ENCODE measurements at places on chromosomes 6 and 20.

DNA sequence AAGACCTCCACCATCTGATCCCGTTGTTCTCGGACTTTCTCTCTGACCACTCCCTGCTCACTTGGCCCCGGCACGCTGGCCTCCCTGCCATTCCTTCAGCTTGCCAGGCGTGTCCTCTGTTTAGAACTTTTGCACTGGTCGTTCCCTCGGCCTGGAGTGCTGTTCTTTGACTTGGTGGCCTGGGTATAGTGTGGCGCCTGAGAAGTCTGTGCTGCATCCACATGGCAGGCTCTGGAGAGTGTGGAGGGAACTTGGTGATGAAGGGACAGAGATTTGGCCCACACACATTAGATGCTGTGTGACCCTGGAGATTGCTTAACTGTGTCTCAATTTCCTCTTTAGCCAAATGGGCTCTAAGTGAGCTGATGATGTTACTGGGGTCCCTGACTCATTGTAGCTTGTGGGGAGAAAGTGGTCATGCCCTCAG is 13.0 kb upstream of the TGM2 start:
- DNase-seq = no peak

DNA sequence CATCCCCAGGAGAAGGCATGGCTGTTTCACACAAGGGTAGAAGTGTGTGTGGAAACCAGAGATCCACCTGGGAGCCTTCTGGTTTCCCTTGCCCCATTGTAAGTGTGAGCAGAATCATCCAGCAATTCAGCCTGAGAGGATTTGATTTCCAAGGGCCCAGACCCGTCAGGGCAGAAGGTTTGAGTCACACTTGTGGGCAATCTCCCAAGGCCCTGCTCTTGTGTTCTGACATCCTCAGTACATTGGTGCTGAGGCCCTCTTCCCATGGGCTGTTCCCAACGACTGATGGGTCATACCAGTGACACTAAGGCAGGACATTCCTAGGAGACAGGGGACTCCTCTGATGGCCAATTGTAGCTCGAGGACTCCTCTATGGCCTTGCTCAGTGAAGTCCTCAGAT is 58.2 kb upstream of the POLR1H start:
- no peak for DNase-seq

- DNase-seq = no peak
Observed at GRCh38 chr6:40399888-40400457, 187.2 kb downstream of the LRFN2 start.

GRCh38 chr6:1013656-1014430 is 298.1 kb upstream of the FOXQ1 start:
- no peak for DNase-seq

GRCh38 chr6:30554962-30555815 is 1.1 kb downstream of the GNL1 start:
- peak; percentile 39 for DNase-seq

DNA sequence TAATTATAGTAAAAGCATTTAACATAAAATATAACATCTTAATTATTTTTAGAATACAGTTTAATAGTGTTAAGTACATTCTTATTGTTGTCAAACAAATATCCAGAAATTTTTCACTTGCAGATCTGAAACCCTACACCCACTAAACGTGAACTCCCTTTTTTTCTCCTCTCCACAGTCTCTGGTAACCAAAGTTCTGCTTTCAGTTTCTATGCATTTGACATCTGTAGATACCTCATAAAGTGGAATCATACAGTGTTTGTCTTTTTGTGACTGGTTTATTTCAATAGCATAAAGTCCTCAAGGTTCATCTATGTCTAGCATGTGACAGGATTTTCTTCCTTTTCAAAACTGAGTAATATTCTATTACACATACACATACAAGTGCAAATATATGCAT is 286.3 kb downstream of the BTBD3 start:
- no peak for DNase-seq

DNA sequence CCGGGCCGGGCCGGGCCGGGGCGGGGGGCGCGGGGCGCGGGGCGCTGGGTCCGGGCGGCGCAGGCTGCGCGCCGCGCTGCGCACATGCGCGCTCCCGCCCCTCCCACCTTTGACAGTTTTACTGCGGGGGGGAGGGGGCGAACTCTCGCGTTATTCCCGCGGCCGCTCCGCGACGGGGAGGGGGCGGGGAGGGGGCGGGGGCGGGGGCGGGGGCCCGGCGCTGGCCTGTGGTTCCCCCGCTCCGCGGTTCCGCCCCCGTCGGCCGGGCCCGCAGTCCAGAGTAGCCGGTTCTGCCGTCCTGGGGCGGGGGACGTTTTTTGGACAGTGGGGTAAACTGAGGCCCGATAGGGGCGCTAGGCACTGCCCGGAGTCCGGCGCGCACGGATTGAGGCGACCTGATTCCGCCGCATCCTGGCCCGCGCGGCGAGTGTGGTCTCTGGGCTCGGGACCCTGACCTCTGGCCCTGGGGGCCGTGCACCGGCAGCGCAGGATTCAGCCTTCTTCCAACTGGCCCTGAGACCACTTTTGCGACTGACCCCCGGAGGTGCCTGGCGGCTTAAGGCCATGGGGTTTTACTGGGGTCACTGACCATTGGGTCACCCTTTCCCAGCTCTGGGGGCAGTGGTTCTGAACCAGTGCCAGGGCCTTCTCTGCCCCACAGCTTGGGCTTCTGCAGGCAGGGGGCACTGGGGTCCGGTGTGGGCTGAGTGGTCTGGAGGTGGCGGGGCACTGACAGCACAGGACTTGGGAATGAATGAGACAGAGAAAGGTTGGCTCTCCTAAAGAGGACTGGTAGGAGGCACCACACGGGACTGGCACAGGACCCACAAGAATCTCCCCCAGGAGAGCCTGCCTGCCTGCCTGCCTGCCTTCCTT is at the start of gene ZNF512B:
TSS of gene ZNF512B (minus strand) at position 93 of the 876 bp plus-strand sequence. CDS start 1,980 bp downstream, outside the sequence.
- DNase-seq = peak; percentile 79

DNA sequence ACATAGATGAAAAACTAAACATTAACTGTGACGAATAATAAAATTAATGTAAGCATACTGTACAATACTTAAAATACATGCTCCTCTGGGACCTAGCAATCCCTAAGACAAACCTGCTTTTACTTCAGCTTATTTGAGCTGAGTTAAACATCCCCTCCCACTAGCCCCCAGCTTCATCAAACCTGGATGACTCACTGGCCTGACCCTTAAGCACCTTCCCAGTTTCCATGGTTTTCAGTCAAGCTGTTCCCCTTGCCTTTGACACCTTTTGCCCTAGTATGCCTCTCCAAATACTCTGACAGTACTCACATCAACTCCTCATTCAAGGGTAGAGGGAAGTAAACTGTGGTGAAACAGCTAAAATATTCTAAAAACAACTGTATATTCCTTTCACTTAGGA is 4.2 kb downstream of the ELOVL4 start:
- DNase-seq = no peak

DNA sequence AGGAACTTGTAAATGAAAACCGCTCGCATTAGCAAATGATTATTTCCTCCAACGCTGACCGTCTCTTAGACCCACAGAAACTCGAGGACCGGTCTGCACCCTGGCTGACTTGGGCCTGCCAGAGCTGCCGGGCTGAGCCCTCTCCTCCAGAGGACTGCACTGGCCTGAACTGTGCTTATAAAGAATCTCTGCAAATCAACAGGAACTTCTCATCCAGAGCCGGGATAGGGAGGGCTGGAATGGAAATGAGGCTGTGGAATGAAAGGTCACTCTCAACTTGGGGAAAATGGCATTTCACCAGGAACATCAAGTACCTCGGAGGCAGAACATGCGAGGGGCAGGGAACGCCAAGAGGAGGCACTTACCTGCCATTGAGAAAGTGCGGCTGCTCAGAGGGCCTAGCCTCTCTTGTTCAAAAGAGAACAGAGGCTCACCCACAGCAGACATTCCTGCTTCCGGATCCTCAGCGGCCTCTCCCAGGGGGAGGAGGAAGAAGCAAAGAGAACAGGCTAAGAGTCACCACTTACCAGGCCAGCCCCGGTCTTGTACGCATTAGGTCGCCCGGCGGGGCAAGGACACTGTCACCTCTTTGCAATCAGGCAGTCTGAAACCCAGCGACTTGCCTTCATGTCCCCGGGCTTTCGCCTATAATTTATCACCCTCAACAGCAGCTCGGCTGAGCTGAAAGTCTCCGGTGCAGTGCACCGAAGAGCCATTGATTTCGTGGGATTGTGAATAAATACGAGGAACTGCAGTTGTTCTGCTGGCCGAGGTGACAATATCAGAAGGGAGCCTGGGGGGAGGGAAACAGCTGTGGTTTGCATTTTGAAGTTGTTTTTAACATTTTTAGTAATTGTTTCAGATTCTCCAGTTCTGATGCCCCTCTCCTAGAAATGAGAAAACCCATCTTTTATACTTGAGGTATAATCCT is 37.6 kb downstream of the ZMYND8 start:
- peak; percentile 72 for DNase-seq

DNA sequence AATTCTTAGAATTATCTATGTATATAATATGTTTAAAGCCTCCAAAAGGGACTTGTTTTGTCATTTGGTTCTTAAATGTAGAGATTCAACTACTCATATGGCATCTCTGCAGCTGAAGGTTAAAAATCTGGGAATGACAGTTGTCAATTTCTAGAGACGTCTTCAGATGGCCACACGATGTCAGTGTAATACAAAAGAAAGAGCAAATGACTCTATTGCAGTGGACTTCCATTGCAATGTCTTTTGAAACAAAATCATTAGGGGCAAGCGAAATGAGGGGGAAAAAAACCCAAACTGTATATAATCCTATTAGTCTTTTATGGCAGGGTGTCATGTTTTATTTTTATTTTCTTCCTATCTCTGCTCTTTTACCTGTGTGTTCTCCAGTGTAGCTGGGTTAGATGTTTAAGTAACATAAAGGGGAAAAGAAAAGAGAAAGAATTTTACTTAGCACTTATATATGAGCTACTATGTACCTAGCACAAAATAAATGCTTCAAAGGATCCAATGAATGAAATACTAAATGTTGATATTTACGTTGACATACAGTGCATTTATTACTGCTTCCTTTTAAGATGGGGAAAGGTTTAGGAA is 26.2 kb downstream of the CCN2 start:
- peak; percentile 72 for DNase-seq

DNA sequence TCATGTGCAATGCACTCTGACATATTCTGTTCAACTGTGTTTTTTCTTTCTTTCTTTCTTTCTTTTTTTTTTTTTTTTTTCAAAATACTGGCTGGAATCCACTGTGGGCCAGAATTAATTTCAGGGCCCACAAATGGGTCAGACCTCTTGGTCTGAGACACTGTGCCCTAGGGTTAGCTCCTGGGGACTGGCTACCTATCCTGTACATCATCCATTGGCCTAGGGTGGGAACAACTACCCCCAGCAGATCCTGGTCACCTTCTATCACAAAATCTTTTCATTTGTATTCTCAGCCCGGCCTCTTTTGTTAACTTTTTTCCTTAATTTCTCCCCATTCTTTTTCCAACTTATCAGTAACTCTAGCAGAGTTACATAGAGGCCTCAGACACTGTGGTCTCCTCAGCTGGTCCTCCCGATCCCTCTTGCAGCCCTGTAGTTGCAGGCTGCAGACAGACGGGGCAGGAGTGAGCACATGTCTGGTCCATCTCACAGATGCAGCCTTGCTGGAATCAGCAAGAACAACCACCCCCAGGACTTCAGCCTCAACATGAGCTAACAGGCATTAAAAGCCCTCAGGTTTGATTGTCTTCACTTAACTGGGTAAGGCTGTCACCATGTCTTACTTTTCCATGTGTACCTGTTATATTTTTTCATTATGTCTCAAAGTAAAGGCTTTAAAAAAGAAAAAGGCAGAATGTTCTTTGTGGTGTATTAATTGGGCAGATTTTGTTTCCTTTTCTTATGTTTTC is 41.3 kb downstream of the TXLNB start:
- DNase-seq = peak; percentile 46
